ENCODE measurements at places on chromosomes 6 and 20. TPM values are rescaled to one million over a fixed set of nuclear protein-coding genes. Genes with fewer than 3 reads are reported as not detected.
A peak's percentile ranks its signal among the peaks of the same experiment; 100 is the strongest.

Gene ADTRP
- total RNA-seq: 1.3 TPM

GRCh38 chr6:35402856-35403191 lies 49.3 kb upstream of the FANCE start:
- no peak for DNase-seq

- peak; percentile 73 for DNase-seq
Observed at GRCh38 chr20:62368976-62369814, 2.1 kb upstream of the LAMA5 start.

Gene WFDC6
- total RNA-seq: not detected

GRCh38 chr20:45798935-45799642 lies 7.3 kb downstream of the DNTTIP1 start:
- peak; percentile 63 for DNase-seq

DNA sequence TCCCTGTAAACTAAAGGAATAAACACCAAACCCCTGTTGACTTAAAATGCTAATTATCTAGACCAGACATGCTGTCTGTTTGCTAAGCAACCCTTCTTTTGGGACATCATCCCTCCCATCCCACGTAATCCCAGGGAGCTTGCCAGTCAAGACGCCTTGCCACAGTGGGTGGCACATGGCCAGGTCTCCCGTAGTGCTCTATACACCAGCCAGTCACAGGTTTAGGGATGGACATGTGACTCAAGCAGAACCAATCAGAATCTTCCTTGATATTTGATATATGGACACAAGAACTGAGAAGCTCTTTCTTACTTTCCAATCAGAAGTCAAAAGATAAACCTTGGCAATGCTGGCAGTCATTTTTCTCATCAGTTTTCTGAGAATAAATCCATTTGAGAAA lies 60.0 kb downstream of the CNKSR3 start:
- DNase-seq: no peak

Gene KHDC1
- total RNA-seq: 3.9 TPM

GRCh38 chr6:84273048-84273809 lies 45.8 kb upstream of the CEP162 start:
- DNase-seq: no peak

- no peak for DNase-seq
Observed at GRCh38 chr6:88403486-88403885, 237.3 kb upstream of the CNR1 start.

Gene TP53TG5
- not detected for total RNA-seq

Gene FAM120B
- total RNA-seq: 12.6 TPM

Gene BMP2
- total RNA-seq: 4.3 TPM

Gene ALDH8A1
- not detected for total RNA-seq

Gene SIRPD
- under 0.01 TPM for total RNA-seq

DNA sequence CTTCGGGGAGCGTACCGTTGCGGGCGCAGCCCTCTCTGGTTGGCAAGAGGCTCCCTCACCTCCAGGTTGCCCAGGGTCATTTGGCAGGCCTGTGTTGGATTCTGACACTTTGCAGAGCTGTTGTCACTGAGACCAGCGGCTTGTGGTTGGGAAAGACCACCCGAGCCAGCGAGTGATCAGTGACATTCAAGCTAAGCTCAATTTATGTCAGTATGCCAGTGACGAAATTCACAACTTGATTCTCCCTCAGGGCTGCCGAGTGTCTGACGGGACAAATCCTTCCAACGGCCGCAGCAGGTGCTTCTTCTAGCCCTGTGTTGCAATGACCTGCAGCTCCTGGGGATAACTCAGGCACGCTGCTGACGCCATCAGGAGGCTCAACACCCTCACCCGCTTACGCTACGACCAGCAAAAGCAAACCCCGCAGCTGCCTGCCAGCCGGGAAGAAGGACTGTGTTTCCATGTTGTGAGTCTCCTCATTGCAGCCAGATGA lies 16.9 kb upstream of the SLC22A2 start:
- DNase-seq: no peak

DNA sequence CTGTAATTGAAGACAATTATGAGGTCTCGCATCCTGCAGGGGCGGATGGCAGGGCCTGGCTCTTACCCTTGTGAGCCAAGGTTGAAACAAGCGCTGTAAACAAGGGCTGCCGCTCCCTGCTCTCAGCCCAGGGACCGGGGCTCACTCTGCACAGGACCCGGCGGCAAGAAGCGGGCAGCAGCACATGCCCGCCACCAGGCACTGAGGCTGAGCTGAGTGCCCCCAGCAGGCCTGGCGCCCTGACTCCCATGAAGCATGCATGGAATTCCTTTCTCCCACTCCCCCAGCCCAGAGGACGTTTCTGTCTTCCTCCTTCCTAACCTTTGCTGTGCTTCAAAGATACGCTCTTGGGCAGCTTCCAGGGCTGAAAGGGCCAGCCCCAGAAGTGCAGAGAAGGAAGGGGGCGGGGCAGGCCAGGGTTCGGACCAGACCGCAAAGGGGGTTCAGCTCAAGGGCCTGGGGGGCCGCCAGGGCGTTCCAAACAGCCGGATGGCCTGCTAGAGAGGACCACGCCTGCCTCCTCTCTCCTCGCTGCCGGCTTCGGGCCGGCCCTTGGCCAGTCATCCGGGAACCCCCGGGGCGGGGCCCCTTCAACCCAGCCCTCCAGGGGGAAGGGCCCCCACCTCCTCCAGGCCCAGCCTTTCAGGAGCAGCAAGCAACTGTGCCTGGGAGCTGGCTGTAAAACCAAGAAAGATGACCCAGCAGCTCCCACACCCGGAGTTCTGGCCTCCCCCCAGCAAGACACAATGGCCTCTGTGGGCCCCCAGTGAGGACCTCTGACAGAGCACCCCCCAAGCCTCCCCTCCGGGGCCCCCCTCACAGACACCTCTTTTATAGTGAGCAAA lies 109.9 kb downstream of the NOL4L start:
- DNase-seq: peak; percentile 97

GRCh38 chr6:148076051-148076450 lies 266.6 kb upstream of the SASH1 start:
- DNase-seq: no peak

DNA sequence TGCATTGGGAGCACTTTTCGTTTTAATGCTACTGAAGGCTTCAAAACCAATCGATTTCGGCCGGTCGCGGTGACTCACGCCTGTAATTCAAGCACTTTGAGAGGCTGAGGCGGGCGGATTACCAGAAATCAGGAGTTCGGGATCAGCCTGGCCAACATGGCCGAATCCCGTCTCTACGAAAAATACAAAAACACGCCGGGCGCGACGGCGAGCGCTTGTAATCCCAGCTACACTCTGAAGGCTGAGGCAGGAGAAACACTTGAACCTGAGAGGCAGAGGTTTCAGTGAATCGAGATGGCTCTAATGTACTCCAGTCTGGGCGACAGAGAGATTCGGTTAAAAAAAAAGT lies 58.4 kb downstream of the TRIM38 start:
- peak; percentile 77 for DNase-seq

DNA sequence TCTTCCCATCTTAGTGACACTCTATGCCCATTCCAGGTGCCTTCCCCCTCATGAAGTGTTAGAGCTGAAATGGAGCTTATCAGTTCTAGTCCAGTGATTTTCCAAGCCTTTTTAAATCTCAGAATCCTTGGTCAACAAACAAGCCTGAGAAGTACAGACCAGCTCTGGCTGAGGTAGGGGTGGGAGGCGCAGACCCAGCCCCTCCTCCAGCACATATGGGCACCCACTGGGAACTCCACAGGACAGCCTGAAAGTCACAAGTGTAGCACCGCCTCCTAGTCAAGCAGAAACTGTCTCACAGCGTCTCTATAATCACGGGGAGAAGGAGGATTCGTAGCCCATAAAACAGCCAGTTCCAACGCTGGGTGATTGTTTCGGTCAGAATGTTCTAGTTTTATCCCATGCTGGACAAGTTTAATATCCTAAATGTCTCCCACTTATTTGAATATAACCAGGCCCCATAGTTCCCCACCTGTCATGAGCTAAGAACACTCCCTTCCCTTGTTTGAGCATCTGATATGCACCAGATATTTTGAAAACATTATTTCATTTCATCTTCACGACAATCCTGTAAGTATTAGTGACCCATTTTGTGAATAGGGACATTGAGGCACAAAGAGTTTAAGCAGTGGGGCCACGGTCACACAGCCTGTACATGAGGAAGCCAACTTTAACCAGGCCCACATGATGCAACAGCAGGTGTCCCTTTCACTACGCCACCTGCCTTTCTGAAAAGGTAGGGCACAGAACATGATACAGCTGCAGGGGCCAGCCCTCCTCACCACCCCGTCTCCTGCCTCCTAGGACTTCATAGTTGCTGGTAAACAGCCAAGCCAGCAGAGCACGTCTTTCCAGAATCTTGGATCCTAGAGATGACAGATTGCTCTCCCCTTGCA lies 40.1 kb downstream of the TRAF3IP2 start:
- DNase-seq: no peak

Gene MUC22
- total RNA-seq: not detected

DNA sequence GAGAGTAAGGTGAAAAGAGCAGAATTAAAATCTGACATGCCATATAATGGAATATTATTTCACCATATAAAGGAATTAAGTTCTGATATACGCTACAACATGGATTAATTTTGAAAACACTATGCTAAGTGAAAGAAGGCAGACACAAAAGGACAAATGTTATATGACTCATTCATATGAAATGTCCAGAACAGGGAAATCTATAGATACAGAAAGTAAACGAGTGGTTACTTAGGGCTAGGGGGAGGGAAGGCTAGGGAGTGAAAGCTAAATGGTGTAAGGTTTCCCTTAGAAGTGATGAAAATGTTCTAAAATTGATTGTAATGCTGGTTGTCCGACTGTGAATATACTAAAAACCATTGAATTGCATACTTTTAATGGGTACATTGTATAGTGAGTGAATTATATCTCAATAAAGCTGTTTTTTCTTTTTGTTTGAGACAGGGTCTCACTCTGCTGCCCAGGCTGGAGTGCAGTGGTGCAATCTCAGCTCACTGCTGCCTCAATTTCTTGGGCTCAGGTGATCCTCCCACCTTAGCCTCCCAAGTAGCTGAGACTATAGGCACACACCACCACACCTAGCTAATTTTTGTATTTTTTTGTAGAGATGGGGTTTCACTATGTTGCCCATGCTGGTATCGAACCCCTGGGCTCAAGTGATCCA lies 8.2 kb downstream of the PRPH2 start:
- DNase-seq: peak; percentile 67

GRCh38 chr20:3732327-3733118 lies at the start of gene HSPA12B:
Gene HSPA12B (plus strand): TSS chr20:3732685. CDS start chr20:3738675, 5,990 bp downstream.
- no peak for DNase-seq

DNA sequence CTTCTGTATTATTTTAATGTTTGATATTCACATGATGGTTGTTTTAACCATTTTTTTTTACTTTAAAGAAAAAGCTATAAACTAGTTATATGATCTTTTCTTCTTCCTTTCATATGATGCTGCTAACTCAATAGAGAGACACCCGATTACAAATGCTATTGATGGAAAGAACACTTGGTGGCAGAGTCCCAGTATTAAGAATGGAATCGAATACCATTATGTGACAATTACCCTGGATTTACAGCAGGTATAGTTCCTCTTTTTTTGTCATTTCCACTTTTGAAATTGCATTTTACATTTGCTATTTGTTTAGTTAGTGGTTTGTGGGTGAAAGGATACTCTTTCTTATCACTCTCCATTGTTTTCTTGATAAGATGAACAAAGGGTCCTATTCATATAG lies 176.7 kb downstream of the LAMA2 start:
- DNase-seq: no peak

DNA sequence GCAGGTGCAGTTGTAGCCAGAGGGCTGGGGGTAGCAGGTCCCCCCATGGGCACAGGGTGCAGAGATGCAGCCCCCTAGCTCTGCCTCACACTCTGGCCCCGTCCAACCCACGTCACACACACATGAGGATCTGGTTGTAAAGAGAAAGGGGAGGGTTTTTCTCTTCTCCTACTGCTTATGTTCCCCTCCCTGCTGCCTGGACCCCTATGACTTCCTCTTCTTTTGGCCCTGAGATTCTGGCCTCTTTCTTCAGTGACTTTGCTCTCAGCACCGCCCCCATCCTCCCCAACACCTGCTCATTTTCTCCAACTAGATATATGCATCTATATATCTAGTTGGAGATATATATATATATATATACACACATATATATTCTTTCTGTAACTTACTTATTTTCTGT lies 9.7 kb downstream of the NOTCH4 start:
- no peak for DNase-seq

Gene HIVEP1
- 16.8 TPM for total RNA-seq

DNA sequence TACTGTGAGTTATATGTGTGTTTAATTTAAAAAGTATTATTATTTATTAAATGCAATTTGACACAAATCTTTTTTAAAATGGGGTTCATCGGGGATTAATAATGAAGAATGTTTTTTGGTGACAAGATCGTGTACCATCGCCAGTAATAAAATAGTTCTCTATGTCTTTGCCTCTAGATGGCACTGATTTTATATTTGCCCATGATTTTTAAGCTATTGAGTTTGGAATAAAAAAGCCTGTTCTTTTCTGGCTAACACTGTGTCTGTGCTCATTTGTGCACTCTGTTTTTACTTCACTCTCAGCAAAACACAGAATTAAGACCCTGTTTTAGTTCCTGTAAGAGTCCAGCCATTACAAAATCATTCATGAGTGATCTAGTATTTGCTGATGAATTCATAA lies 127.0 kb downstream of the FARS2 start:
- DNase-seq: no peak

- DNase-seq: no peak
Observed at GRCh38 chr6:77834591-77834996, 181.8 kb downstream of the MEI4 start.

Gene IL17A
- not detected for total RNA-seq

Gene RNF144B
- total RNA-seq: 0.97 TPM

Gene TRIM31
- not detected for total RNA-seq

Gene CAP2
- total RNA-seq: 22.2 TPM

- no peak for DNase-seq
Observed at GRCh38 chr6:84425971-84426705, 198.7 kb upstream of the CEP162 start.

DNA sequence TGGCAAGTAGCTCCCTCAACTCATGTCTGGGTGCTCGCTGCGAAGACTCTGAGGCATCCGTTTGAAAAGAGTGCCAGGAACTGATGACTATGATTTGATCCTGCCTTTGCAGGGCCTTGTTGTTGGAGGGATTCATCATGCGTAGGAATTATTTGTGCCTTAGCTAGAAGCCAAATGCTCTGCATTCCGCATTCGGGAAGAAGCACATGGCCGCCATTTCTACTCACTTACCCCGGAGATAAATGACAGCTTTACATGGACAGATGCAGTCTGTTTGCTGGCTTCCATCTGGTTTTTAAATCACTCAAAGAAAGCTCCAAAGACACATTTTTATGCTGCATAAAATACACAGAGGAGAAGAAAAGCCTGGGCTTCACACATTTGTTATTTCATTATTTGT lies 363.3 kb upstream of the CDH4 start:
- DNase-seq: no peak

Measured in fibroblast of villous mesenchyme (primary cell).